ENCODE measurements at places on chromosomes 11 and 22.

GRCh38 chr11:77141034-77141433 is 13.0 kb downstream of the MYO7A start:
- DNase-seq: no peak

DNA sequence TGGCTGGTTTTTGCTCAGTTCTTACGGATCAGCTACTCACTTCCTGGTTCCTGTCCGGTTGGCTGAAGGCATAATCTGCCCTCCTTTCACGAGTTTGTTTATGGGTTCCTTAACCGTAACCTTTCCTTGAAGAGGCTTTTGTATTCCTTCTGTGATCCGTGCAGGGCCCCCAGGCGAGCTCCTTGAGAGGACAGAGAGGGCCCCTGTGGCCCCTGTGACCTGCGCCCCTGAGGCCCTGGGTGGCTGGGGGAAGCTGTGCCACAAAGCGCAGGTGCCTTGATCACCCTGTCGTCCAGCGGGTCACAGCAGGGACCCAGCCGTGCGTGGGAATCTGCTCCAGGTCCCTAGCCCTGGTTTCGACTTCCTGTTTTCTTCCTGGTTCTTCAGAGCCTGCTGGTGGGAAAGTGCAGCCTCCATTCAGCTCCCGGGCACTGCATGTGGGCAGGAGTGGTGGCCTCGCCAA is 27.8 kb upstream of the FADD start:
- DNase-seq: no peak

DNA sequence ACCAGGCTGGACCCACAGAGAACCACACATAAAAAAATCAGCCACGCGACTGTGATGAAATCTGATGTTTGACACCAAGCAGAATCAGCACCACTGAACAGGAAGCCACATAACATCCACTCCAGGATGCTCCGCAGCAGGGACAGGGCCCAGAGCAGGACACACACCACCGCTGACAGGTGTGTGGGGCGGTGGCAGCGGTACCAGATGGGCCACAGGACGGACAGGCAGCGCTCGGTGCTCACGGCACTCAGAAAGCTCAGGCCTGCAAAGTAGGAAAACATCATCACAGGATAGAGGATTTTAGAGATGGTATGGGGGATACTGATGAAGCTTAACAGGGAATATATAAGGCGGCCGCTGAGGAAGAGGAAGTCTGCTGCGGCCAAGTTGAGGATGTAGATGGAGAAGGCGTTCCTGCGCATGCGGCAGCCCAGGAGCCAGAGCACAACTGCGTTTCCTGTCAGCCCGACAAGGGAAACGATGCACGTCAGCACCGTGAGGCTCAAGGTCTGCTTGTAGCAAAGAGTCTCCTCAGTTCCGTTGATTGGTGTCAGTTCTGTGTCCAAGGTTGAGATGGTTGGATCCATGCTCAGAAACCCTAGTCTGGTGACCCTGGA is 4.9 kb downstream of the MRGPRX1 start:
- DNase-seq: no peak

DNA sequence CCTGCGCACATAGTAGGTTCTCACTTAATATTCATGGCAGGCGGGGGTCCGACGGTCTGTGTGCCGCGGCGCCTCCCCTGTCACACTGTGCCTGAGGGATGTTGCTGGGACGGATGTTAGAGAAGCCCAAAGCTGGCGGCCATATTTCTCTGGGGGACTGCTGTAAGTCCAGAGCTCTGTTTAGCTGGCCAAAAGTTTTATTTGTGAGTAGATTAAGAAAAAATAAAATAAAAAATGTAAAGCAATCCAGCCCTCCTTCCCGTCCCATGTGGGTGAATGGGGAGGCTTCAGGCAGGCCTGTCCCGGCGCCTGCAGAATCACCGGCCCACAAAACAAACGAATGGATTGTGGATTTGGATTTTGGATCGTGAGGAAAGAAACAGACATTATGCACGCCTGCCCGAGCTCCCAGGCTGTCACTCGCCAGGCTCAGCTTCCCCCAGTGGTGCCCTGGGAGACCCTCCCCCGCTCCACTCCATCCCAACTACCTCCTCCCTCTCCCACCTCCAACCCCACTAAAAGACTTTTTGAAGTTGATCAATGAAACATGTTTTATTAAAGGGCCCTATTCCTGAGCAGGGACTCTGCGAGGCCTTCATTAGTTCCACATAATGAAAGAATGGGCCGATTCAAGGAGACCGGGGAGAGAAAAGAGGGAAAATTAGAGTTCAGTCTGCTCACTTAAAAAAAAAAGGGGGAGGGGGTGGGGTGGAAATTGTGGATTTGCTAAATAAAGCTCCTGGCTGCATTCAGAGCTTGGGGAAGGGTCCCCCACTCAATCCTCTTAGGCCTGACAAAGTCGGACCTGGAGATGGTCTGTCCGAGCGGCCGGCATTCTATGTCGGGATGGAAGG is 20.4 kb upstream of the SCUBE1 start:
- DNase-seq: no peak

GRCh38 chr11:10631761-10632160 is 61.8 kb downstream of the IRAG1 start:
- DNase-seq: no peak

- peak; percentile 49 for DNase-seq
These were observed 11.1 kb downstream of the PPP6R3 start for GRCh38 chr11:68471360-68472340.

- no peak for DNase-seq
These were observed 852 bp downstream of the TRAF6 start for GRCh38 chr11:36509201-36509639.

DNA sequence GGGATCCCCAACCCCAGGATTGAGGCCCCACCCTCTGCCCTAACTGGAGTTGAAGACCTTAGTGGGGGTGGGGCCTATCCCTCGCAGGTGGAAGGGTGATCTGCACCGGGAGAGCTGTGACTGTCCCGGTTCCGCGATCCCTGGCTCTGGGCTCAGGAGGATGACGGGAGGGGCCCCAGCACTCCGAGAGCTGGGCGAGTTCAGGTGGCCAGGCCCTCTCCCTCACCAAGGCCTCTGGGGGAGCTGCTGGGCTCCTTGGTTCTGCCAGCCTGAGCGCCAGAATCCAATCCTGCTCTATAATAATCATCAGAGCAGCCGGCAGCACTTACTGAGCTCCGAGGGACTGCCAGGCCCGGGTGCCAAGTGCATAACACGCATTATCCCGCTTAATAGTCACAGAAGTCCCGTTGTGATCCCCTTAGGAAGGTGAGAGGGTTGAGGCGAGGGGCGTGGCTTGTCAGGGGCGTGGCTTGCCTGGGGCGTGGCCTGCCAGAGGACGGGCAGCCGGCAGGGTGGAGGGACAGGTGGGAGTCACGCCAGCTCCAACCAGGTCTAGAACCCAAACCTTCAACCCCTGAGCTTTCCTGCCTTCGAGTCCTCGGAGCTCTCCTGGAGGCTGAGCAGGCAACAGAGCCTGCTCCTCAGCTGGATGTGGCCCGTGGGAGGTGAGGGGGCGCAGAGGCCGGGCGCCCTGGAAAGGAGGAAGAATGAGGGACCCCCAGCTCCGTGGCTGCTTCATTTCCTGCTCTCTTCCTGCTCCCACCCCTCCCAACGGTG is 7.3 kb upstream of the SYT7 start:
- peak; percentile 46 for DNase-seq

DNA sequence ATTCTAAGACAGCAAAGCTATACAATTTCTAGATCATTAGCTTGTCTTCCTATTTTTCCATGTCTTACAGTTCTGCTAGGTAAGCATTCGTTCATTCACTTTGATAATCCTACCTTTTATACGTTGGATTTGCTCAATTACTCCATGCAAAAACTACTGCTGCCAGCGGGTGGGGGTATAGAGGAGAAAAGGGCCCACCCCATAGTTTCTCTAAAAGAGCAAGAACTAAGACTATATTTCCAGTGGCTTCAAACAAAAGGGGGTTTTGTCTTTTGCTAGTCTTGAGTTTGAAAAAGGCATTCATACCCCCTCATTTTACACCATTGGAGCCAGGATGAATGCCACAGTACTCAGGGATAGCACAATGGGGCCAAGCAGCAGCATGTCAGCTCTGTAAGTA is 155.7 kb downstream of the WT1 start:
- DNase-seq: no peak

DNA sequence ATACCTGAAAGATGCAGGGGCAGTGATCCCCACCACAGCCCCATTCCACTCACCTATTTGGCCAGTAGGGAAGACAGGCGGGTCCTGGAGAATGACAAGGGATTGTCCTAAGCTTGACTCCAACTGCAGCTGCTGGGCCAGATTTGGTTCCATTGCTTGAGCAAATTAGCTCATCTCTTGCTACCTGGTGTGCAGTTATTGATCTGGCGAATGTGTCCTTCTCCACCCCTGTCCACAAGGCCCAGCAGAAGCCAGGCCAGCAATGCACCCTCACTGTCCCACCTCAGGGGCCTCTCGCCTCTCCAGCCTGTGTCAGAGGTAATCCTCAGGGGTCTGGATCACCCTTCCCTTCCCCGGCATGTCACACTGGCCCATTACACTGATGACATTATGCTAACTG is 23.3 kb downstream of the TSPAN32 start:
- no peak for DNase-seq

- DNase-seq: no peak
These were observed 125.5 kb downstream of the BBOX1 start for GRCh38 chr11:27166130-27166529.

DNA sequence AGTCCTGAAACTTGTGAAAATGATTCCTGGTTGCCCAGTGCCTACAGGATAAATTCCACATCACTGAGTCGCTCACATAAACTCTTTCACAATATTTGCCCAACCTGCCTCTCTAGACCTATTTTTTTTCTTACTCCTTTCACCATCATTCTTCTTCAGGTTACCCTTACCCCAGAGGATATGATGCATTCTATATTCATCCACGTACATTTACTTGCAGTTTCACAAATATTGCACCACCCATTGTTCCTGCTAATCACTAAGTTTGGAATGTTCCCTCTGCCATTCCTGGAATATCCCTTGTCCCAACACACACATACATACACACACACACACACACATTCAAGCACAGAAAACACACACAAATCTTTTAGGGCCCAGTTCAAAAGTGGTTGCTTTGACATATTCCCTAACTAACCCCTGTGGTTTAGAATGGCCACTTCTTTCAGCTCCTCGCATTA is 379.5 kb downstream of the ETS1 start:
- no peak for DNase-seq

- DNase-seq: no peak
These were observed 4.8 kb downstream of the LINC01488 start for GRCh38 chr11:69486056-69486772.

DNA sequence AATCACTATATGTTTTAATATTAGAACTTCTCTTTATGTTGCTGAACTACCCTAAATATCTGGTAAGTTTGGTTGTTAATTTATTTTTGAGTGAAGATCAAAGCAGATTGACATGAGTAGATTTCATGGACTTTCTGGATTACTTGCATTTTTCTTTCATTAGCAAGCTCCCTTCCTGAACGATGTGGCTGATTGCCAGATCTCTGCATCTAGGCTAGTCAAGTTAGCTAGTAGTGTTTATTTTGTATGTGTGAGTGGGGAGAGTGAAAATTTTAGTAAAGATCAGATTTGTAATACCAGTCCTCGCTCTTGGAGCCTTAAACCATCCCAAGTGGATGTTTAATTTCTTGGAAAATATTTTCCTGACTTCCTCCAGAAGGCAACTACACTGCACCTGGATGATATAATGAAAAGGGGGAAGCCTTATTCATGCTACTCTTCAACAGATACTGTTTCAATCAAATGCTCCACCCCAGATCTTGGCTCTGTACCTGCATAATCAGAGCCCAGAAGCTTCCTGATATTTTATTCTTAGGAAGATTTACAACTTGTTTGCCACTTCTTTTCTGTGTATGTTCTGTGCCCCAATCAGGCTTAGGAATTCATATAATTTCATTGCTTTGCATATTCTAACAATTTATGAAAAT is 143.2 kb upstream of the GRIA4 start:
- no peak for DNase-seq

DNA sequence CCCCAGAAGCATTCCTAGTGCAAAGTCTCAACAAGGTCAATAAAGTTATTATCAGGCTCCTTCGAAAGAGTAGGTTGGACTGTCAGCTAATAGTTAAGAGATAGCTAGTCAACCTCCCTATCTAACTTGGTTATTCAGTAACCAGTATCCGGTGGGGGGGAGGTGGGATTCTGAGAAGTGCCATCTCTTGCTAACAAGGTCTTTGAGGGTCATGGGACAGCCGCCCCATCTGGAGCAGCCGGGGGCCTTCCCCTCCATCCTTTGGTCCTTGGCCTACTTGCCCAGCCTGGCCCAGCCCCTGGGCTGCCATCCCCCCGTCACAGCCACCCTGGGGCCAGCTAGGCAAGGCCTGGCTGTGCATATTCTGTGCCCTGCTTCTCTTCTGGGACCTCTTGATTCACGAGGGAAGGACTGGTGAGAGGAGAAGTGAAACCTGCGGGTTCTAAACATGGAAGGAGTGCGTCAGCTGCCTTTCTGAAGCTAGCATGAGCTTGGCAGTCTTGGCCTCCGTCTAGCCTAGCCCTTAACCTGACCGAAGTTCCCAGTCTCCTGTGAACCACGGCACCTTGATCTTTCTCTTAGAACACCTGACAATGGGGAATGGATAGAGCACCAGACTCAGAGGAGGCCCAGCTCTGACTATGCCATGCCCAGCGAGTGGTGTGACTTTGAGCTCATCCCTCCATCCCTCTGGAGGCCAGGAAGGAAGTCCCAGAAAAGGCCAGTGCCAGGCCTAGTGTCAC is 9.3 kb downstream of the SLC37A2 start:
- no peak for DNase-seq

GRCh38 chr22:24845041-24845898 is 39.3 kb downstream of the SGSM1 start:
- no peak for DNase-seq

DNA sequence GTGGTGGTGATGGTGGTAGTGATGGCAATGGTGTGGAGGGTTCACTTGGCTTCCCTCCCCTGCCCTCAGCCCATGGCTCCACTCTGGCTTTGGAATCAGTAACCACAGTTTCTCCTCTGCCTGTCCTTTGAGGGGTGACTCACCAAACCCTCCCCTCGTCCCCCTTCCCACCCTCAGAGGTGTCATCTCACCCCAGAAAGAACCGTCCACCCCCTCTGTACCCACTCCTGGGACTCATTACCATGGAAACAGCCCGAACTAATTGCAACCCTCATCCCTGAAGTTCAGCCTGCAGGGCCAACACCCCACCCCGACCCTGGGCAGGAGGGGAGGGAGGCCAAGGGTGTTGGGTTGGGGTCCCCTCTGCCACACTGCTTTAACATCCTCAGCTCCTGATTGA is 26.6 kb downstream of the PHLDB1 start:
- no peak for DNase-seq

- no peak for DNase-seq
These were observed 38.8 kb downstream of the LGR4 start for GRCh38 chr11:27433742-27434141.

GRCh38 chr11:10906521-10906920 is 48.7 kb upstream of the ZBED5 start:
- no peak for DNase-seq

DNA sequence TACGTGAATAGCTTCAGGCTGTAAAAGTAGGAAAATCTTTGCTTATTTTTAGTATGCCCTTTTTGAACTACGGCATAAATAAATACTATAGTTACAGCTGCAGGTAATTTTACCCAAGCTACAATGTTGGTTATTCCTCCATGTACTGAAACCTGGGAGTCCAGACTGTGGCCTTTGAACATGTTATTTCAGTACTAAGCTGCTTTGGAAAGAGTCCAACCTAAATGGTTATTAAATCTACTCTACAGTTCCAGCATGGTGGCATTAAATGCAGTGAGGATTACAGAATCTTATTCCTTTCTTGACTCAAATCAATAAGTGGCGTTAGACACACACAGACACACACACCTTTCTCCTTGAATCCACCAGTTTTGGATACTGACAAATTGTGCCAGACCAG is 165.1 kb downstream of the MSANTD4 start:
- DNase-seq: no peak

Measured in T-cell (primary cell).